ENCODE measurements at places on chromosomes 3 and 15. TPM values are rescaled to one million over a fixed set of nuclear protein-coding genes. Genes with fewer than 3 reads are reported as not detected.

GRCh38 chr3:76888856-76889255 lies 151.0 kb upstream of the ROBO2 start:
- H3K36me3 ChIP-seq, result no peaks in the 10 kb centered on the region
- no peak for DNase-seq
- no peaks in the 10 kb centered on the region for H3K27me3 ChIP-seq
- no peaks in the 10 kb centered on the region for H3K4me1 ChIP-seq

EBLN2 gene
- total RNA-seq, result 0.99 TPM

DNA sequence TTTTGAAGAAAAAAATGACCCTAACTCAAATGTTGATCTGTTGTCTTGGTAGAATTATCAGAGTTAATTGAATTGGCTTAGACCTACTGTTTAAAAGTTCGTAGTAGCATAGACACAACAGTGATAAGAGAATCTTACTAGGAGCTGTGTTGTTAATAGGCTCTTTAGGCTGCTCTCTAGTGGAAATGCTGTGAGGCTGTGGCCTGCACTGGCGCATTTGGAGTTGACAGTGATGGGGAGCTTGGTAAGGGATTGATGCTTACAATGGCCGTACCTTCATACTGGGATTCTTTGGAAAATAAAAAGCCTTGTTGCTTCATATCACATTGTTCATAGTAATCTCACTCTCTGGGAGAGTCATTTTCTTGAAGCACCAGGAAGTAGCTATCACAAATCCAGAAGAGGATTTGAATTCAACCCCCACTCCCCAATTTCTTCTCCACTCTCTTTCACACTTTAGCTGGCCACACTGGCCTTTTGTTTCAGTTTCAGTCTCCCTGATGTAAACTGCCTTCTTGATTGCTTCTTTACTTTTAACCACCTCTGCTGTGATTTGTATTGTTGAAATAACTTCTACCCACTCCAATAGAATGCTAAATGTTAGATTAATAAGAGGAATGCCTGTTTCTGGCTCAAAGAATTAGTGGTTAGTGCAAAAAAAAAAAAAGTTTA lies 56.6 kb downstream of the CEP63 start:
- no peaks in the 10 kb centered on the region for H3K27me3 ChIP-seq
- H3K4me3 ChIP-seq, result no peak overlapping the region
- no peak for DNase-seq
- H3K4me1 ChIP-seq, result peaks cover 3% of the 10 kb centered on the region

GRCh38 chr15:61623746-61624145 lies 394.6 kb upstream of the RORA start:
- H3K36me3 ChIP-seq, result no peaks in the 10 kb centered on the region
- no peak overlapping the region for H3K4me3 ChIP-seq
- H3K4me1 ChIP-seq, result no peaks in the 10 kb centered on the region
- H3K27me3 ChIP-seq, result peaks cover 38% of the 10 kb centered on the region
- DNase-seq, result no peak
- H3K27ac ChIP-seq, result no peak overlapping the region

WNT7A gene
- not detected for total RNA-seq

- H3K27me3 ChIP-seq, result peaks cover 62% of the 10 kb centered on the region
- no peaks in the 10 kb centered on the region for H3K36me3 ChIP-seq
- DNase-seq, result no peak
- no peak overlapping the region for H3K4me3 ChIP-seq
Measured at GRCh38 chr3:71763426-71763825, 9.8 kb downstream of the GPR27 start.

DNA sequence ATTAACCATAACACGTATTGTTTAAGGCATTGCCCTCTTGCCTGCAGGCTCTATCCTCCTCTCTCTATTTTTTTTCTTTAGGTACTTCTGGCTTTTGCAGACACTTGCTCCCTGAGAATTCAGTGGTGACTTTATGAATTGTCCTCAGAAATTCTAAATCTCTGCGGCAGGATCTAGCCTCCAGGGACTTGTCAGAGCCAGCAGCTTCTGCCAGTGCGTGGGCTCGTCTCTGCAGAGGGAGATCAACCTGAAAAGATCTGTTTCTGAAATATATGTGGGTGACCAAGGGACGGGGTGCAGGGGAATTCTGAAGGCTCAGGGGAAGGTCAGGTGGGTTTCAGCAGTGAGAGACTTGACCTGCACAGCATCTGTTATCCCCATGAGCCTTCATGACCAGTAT lies 326.1 kb upstream of the LRRFIP2 start:
- no peak overlapping the region for H3K4me3 ChIP-seq
- peaks cover 53% of the 10 kb centered on the region for H3K4me1 ChIP-seq
- H3K27me3 ChIP-seq, result no peaks in the 10 kb centered on the region
- H3K36me3 ChIP-seq, result peaks cover 26% of the 10 kb centered on the region

VGLL3 gene
- total RNA-seq, result 4.0 TPM

DNA sequence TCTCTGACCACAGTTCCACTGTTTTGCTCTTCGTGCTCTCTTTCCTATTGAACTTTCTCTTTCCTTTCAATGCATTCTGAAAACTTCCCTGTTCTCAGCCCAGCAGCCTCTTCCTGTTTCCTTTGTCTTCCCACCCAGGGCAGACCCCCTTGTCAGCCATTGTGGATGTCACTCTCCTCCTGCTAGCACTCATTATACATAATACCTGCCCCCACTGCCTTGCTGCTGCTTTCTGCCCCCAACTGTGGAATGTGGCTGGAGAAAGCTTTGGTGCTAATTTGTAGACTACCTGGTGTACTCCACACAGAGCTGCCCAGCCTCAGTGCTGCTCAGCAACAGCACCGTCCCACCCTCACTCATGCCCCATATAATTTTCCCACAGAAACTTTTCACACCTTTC lies 80.2 kb downstream of the CHCHD6 start:
- peaks cover 23% of the 10 kb centered on the region for H3K4me1 ChIP-seq
- H3K36me3 ChIP-seq, result no peaks in the 10 kb centered on the region
- no peak for DNase-seq
- H3K27ac ChIP-seq, result no peak overlapping the region
- H3K27me3 ChIP-seq, result no peaks in the 10 kb centered on the region
- no peak overlapping the region for H3K4me3 ChIP-seq

- no peaks in the 10 kb centered on the region for H3K36me3 ChIP-seq
- peaks cover 8% of the 10 kb centered on the region for H3K4me1 ChIP-seq
- no peaks in the 10 kb centered on the region for H3K27me3 ChIP-seq
- DNase-seq, result no peak
Measured at GRCh38 chr3:101945980-101946379, 96.7 kb downstream of the NFKBIZ start.

SH3GL3 gene
- not detected for total RNA-seq

GRK7 gene
- not detected for total RNA-seq

ACVR2B gene
- total RNA-seq, result 5.5 TPM

CCDC54 gene
- not detected for total RNA-seq

CAV3 gene
- 31.6 TPM for total RNA-seq

Data from left ventricle myocardium inferior (tissue), 1 donor.